ENCODE measurements at places on chromosomes 16 and 17.
A peak's percentile ranks its signal among the peaks of the same experiment; 100 is the strongest.

GRCh38 chr17:3990386-3991127 is 26.3 kb upstream of the ATP2A3 start:
- DNase-seq = no peak

DNA sequence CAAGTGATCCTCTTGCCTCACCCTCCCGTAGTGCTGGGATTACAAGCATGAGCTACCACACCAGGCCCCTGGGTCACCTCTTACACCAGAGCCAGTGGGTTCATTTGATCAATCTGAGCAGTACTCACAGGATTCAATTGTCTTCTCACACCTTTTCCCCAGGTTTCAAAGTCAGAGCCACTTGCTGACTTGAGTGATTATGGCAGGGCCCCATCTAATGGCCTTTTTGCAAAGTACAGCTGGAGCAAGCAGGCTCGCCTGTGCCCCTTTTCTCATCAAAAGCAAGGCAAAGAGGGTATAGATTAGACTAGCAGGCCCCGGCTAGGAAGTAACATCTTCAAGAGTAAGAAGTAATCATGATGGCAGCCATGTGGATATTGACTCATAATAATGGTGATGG is 114.8 kb upstream of the NOL11 start:
- no peak for DNase-seq

- no peak for DNase-seq
Measured at GRCh38 chr16:78542419-78542818, 443.0 kb downstream of the WWOX start.

DNA sequence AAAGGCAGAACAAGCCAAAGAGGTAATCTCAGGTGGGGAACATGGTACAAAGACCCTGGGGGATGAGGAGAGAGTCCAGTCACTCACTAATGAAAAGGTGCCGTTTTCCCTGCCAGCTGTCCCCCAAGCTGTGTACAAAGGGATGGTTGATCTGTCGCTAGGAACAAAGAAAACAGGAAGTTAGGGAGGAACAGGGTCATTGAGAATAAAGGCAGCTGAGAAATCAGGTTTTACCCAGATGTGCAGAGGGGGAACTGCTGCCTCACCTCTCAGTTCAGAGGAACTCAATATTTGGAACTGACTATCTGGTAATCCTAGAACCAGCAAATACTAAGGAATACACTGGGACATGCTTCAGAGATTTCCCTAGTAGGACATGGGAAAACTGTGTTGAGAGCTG is 1.5 kb downstream of the RSKR start:
- no peak for DNase-seq

DNA sequence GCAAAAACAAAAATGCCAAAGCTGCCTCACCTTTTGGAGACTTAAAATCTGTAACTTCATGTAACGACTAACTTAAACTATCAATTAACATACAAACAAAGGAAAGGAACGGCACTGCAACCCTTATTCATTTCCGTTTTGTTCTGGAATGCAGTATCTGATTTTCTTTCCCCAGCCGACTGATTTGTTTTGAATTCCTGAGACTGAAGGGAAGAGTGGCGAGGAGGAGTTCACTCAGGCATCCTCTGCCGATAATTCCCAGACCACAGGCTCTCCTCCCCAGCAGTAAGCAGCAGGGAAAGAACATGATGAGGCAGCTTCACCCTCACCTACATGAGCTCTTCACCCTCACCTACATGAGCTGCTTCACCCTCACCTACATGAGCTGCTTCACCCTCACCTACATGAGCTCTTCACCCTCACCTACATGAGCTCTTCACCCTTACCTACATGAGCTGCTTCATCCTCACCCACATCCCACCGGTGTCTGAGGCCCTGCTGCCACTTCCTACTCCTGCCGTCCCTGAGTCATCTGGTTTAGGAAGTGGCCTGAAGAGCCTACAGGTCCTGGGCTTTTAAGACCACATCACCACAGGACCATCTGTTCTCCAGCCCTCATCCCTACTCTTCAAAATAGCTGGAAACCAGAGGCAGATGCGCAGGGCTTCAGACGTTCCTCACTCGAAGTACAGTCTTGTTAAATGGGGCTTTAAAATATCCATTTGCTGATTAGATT is 168.0 kb upstream of the RPH3AL start:
- no peak for DNase-seq

- no peak for DNase-seq
Measured at GRCh38 chr16:11686713-11687380, 18.6 kb downstream of the SNN start.

DNA sequence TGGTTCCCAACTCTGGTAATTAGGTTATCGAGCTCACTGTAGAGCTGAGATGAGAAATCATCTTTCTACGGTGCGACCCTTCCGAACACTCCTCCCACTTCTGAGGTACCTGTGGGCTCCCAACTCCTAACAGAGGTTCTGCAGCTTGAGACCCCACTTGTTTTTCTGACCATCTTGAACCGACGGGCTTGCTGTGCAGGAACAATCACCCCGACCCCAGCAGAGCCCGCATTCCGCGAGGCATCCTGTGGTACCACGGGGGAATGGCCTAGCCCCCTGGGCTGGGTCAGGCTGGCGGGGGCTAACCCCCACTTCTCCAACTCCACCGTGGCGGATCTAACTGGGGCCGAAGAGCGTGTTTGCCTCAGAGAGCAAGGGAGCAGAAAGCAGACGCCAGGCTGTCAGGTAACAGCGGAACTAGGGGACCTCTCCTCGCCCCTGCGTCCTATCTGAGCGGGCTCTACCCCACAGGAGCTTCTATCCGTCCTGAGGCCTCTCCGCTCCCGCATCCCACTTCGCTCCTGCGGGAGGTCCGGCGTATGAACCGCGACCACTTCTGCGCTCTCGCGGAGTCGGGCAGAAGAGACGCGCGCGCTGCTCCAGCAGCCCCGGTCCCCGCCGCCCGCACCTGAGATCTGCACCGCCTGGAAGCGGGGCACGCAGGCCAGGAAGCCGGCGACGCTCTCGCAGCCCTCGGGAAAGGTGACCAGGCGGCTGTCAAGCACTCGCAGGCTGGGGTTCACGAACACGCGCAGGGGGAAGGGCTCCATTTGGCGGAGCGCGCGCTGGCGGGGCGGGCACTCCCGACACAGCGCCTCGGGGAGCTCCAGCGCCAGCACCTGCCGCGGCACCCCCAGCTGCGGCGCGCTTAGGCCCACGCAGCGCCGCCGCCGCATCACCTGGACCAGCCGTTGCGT is 761 bp downstream of the PDF start:
- DNase-seq = no peak

GRCh38 chr16:88826070-88826840 is 14.5 kb upstream of the APRT start:
- DNase-seq = no peak

DNA sequence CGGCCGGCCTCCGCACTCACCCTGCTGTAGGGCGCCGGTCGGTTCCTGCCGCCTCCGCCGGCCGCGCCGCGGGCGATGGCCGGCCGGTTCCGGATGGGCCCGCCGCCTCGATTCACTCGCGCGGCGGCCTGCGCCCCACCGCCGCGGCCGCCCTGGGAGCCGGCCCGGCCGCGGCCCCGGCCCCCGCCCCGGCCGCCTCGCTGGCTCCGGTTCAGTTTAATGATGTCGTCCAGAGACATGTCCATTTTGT is 158 bp downstream of the ALYREF start:
- no peak for DNase-seq

GRCh38 chr16:65740711-65741110 is 618.8 kb upstream of the CDH11 start:
- DNase-seq = no peak

DNA sequence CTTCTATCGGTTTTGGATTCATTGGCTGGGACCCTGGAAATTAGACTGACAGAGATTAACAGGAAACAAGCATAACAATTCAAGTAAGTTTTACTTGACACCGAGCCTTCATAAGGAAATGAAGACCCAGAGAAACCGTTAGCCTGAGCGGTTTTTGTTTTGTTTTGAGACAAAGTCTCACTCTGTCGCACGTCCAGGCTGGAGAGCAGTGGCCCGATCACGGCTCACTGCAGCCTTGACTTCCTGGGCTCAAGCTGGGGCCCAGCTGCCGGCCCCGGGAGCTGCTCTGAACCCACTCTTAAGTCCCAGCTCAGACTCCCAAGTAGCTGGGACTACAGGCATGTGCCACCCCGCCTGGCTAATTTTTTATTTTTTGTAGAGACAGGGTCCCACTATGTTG is 321.3 kb downstream of the SEC14L1 start:
- DNase-seq = no peak

- DNase-seq = no peak
Measured at GRCh38 chr17:78599419-78599818, 22.2 kb upstream of the DNAH17 start.

DNA sequence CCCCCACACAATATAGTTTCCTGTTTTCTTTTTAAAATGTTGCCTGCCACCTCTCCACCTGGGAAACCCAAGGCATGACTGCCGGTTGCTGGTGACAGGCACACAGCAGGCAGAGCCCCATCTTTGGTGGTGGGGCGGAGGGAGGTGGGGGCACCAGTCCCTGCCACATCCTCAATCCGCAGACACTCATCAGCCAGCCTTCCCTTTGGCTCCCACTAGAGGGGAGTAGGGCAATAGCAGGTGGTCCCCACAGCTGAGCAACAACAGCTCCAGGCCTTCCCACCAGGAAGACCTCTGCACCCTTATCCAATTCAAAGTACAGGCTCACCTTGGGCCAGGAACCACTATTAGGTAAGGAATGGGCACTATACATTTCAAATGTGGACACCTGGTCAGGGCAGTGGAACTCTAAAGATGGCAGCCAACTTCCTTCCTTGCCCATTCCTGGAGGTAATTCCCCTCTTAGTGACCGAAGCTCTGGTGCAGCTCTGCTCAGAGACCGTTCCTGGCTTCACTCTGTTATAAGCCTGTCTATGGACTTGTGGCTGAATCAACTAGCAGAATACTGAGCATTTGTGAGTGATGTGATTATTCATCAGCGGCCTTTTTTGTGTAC is 13.9 kb downstream of the RECQL5 start:
- peak; percentile 13 for DNase-seq

GRCh38 chr17:685006-685405 is 29.6 kb downstream of the VPS53 start:
- no peak for DNase-seq

DNA sequence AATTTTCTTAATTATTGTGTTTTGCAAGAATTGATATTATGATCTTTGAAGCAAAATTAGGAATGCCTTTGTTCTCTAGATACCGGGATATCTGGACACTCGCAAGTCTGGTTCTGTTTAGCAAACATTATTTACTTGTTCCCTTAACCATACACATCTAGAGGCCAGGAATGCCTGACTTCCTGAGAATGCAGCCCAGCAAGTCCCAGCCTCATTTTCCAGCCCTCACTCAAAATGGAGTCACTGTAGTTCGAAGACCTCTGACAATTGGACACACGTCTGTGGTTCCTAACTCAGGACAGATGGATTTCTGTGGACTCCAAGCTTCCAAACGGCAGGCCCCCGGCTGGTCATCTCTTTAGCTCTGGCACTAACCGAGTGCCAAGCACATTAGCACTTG is 355.4 kb upstream of the RBFOX1 start:
- no peak for DNase-seq

GRCh38 chr16:74053826-74054225 is 242.8 kb upstream of the PSMD7 start:
- DNase-seq = no peak

GRCh38 chr17:3750926-3751325 is 27.2 kb downstream of the HASPIN start:
- DNase-seq = no peak

- DNase-seq = no peak
Measured at GRCh38 chr16:78072275-78072674, 27.2 kb upstream of the WWOX start.

- DNase-seq = no peak
Measured at GRCh38 chr17:38428643-38429371, 543 bp downstream of the ARHGAP23 start.

GRCh38 chr17:45230410-45230786 is 8.7 kb downstream of the FMNL1 start:
- no peak for DNase-seq

DNA sequence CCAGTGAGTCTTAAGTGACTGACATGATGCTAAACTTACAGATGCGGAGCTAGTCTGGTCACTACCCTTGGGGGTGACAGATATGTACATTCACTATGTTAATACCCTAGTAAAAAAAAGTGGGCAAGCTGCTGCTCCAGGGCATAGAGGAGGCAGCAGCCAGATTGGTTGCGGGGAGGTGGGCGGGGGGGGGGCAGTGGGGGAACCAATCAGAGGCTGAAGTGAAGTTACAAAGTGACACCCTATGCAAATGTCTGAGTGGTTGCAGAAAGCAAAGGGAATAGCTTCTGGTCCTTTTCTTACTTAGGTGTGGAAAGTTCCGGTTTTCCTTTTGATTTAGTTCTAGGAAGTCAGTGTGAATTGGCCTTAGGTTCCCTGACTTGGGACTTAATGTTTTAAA is 12.1 kb downstream of the NDEL1 start:
- DNase-seq = peak; percentile 78

GRCh38 chr17:82077617-82078358 is 12.2 kb upstream of the DUS1L start:
- DNase-seq = no peak

DNA sequence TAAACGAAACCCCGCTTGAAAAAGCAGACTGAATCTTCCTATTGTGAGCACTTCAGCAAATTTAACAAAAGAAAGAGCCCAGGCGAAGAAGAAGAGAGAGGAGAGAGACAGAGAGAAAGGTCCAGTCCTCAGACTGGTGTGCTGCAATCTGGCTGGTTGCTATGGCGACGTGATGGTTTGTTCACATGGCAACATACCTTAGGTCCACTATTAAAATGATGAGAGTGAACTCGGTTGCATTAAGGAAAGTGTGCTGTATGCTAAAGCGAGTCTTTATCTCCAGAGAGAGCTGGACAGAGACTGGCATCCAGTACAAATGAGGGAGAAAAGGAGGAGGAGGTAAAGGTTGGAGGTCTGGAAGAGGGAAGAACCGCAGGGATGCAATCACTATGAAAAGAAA is 271.8 kb upstream of the ZFHX3 start:
- DNase-seq = no peak

GRCh38 chr16:55494994-55495421 is 13.9 kb upstream of the LPCAT2 start:
- DNase-seq = peak; percentile 77

GRCh38 chr16:15572329-15573001 is 70.5 kb downstream of the MARF1 start:
- no peak for DNase-seq

DNA sequence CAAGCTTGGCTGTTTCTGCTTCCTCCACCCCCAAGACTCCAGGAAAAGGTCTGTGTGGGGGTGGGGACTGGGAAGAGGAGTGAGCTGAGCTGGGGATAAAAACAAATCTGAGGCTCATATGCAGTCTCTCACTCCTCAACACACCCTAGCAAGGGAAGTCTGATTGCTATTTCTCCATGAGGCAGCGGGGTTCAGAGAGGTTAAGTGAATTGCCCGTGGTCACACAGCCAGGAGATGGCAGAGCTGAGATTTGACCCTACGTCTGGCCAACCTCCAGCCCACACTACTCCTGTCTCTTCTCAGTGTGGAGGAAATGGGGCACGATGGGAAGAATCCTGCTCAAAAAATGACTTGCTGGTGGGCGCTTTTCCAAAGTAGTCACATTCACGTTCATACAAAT is 4.8 kb upstream of the ABCC3 start:
- no peak for DNase-seq

Data from COLO829 (cell line).